Immature natural killer cell (primary cell): ENCODE measurements at places on chromosomes 4 and X. TPM values are rescaled to one million over a fixed set of nuclear protein-coding genes. Genes with fewer than 3 reads are reported as not detected.

DNA sequence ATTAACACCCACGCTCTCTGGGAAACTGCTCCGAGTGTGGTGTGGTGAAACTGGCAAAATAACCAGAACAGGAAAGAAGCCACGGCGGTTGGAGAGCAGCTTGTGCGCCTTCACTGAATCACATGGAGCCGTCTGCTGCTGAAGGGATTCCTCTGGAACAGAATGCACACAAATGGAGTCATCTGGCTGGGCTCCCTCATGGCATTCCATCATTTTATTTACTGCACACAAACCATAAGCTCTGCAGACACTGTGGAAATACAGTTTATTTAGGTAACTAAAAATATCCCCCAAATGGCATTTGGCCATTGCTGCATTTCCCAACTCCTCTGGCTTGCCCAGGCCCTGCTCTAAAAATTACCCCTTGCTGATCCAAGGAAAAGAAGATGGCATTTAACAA is 187.0 kb upstream of the S100G start:
- no peak overlapping the region for H3K27ac ChIP-seq
- H3K27me3 ChIP-seq, result no peaks in the 10 kb centered on the region
- no peaks in the 10 kb centered on the region for H3K36me3 ChIP-seq
- DNase-seq, result no peak

- peaks cover 6% of the 10 kb centered on the region for H3K27me3 ChIP-seq
- H3K4me1 ChIP-seq, result peaks cover 40% of the 10 kb centered on the region
- H3K4me3 ChIP-seq, result no peak overlapping the region
- no peak for DNase-seq
- no peak overlapping the region for H3K27ac ChIP-seq
These were observed 22.5 kb downstream of the PPA2 start for GRCh38 chr4:105451346-105451745.

- H3K27ac ChIP-seq, result no peak overlapping the region
- H3K4me1 ChIP-seq, result no peaks in the 10 kb centered on the region
- peak; percentile 1 for DNase-seq
- peaks cover 17% of the 10 kb centered on the region for H3K27me3 ChIP-seq
- no peaks in the 10 kb centered on the region for H3K36me3 ChIP-seq
These were observed 275.2 kb upstream of the EDA2R start for GRCh38 chrX:66914080-66914479.

DNA sequence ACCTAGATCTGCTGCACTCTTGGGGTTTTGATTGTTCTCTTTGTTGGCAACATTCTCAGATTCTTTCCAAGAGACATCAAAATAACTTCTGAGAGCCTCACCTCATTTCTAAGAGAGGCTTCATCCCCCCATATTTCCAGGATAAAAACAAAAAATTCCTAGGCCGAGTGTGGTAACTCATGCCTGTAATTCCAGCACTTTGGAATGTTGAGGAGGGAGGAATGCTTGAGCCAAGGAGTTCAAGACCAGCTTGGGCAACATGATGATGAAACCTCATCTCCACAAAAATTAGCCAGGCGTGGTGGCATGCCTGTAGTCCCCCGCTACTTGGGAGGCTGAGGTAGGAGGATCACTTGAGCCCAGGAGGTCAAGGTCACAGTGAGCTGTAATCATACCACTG is 477.0 kb downstream of the INPP4B start:
- no peak overlapping the region for H3K27ac ChIP-seq
- H3K4me1 ChIP-seq, result no peaks in the 10 kb centered on the region
- H3K27me3 ChIP-seq, result peaks cover 2% of the 10 kb centered on the region
- no peak for DNase-seq

DNA sequence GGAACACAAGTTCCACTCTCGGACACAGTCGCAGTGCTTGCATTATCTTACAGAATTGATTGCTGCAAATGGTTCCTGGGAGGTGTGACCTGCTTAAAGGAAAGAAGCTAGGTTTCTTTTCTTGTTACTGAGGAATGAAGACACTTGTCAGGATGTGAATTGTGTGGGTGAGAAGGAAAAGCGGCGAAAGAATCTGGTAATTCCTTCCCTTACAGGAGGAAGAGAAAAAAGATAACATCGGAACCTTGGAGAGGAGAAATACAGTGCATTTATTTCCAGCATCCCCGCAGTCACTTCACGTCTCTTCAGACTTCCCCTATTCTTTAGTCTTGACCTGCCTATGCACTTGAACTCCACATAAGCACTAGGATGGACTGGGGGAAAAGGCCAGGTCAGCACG is 389 bp upstream of the CCSER1 start:
- no peak overlapping the region for H3K27ac ChIP-seq
- peak overlapping the region; percentile 86 for H3K4me3 ChIP-seq
- H3K27me3 ChIP-seq, result peaks cover 5% of the 10 kb centered on the region

DNA sequence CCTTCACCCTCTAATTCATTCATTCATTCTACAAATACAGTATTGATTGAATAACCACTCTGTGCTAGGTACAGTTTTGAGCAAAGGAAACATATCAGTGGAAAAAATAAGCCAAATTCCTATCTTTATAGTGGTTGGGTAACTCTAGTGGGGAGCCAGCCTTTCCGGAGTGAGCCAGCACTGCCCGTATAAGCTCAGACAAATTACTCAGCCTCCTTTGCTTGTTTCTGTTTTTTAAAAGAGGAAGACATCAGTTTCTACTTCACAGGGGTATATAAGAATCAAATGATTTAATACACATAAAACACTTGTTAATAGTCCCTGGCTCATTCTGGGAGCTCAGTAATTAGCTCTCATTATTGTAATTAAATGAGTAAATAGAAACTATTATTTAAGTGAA is 238.2 kb upstream of the MAD2L1 start:
- no peaks in the 10 kb centered on the region for H3K4me1 ChIP-seq
- peaks cover 7% of the 10 kb centered on the region for H3K27me3 ChIP-seq
- H3K36me3 ChIP-seq, result no peaks in the 10 kb centered on the region
- no peak overlapping the region for H3K4me3 ChIP-seq

DNA sequence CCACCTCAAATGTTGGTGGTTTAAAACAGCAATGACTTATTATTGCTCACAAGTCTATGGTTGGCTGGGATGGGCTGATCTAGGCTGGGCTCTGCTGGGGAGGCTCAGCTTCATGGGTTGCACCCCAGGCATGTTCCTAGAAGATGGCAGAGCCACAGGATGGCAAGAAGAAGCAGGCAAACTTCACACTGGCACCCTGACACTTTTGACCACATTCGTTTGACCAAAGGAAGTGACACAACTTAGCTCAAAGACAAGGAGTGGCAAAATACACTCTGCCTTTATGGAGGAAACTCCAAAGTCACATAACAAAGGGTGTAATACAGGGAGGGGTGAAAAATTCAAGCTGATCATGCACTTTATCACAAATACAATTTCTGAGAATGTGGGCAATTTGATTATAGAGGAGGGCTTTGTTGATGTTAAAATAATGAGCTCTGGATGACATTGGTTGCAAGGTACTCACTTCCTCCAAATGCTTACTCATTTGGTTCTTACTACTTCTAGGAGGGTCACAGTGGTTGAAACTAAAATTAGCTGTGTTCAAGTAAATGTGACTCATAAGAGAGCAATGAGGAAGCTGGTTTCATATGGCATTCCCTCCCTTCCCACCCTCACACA is 249.2 kb upstream of the RPS6KA3 start:
- peak; percentile 23 for DNase-seq
- H3K4me1 ChIP-seq, result peaks cover 27% of the 10 kb centered on the region
- H3K36me3 ChIP-seq, result no peaks in the 10 kb centered on the region
- H3K4me3 ChIP-seq, result peak overlapping the region; percentile 36

DNA sequence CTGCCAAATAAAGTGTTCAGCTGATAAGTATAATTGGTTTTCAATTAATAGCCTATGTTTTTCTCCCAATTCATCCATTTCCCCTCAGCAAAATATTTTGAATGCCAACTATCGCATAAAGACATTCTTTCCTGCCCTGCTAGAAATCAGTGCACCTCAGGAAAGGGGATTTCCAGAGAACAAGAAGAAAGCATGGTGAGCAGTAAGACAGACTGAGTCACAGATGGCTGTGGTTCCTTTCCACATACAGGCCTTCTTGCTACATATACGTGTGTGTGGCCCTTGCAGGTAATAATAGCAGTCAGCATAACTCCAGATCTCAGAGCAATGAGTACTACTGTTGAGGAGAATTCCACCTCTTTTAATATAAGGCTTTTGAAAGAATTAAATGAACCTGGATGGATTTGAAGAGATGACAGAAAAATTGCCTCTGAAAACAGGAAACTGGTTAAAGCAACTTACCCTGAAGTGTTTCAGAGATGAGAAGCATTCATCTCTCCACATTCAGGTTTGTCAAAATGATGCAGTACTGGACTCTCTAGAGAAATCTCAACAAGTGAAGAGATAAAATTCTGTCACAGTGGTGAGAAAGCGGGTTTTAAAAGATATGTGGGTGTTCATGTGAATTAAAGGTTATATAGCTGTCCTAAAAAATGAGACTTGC is 13.6 kb downstream of the GASK1B start:
- no peaks in the 10 kb centered on the region for H3K36me3 ChIP-seq
- no peaks in the 10 kb centered on the region for H3K4me1 ChIP-seq
- no peak overlapping the region for H3K4me3 ChIP-seq
- H3K27me3 ChIP-seq, result no peaks in the 10 kb centered on the region
- H3K27ac ChIP-seq, result no peak overlapping the region

DNA sequence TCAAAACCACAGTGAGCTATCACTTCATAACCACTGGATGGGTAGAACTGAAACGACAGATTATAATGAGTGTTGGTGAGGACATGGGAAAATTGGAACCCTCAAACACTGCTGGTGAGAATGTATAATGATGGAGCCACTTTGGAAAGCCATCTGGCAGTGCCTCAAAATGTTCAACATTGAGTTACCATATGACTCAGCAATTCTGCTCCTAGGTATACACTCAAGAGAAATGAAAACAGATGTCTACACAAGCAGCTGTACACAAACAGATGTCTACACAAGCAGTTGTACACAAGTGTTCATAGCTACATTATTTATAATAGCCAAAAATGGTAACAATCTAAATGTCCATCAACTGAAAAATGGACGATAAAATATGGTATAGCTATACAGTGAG is 143.9 kb downstream of the PDGFRA start:
- no peaks in the 10 kb centered on the region for H3K36me3 ChIP-seq
- H3K27me3 ChIP-seq, result no peaks in the 10 kb centered on the region
- H3K4me1 ChIP-seq, result no peaks in the 10 kb centered on the region

Gene NUP62CL
- 1.3 TPM for polyA plus RNA-seq

Gene DMRTC1
- polyA plus RNA-seq, result 0.82 TPM

Gene ADH7
- polyA plus RNA-seq, result not detected

Gene CSAG1
- polyA plus RNA-seq, result not detected

Gene SPANXB1
- polyA plus RNA-seq, result not detected
